NCI-H1694 (cell line): ENCODE measurements at places on chromosomes 5 and 9.

DNA sequence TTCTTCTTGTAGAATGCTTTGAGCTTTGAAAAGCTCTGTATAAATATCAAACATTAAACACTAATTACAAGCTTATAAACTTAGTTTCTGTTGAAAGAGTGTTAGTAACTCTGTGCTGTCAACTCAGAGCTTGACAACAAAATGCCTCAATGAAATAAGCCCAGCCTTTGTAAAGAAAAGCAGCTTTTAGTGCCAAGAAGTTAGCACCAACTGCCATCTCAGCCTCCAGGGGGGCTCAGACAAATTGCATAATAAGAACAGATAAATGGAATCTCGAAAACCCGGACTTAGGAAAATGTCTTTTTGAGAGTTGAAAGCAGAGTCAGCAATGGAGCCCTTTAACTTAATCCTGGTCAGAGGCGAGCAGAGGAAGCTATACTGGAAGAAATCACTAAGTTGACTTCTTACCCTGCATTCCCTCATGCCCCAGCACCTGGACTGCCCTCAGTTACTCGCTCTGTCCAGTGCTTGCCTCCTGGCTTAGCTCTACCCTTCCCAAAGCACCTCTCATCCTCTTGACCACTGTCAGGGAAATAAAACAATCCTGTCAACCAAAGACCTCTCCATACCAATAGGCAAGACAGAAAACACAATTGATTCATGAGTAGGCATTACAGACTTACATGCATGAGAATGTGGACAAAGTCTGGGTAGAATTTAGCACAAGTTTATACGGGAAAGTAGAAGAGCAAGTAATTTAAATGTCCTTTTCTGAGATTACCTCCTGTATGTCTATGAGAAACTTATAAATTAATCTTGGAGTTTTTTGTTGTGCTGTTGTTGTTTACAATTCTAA lies 352.7 kb downstream of the ZNF608 start:
- no peak for DNase-seq

- DNase-seq: no peak
Observed at GRCh38 chr9:128643519-128644300, 12.9 kb downstream of the DYNC2I2 start.

DNA sequence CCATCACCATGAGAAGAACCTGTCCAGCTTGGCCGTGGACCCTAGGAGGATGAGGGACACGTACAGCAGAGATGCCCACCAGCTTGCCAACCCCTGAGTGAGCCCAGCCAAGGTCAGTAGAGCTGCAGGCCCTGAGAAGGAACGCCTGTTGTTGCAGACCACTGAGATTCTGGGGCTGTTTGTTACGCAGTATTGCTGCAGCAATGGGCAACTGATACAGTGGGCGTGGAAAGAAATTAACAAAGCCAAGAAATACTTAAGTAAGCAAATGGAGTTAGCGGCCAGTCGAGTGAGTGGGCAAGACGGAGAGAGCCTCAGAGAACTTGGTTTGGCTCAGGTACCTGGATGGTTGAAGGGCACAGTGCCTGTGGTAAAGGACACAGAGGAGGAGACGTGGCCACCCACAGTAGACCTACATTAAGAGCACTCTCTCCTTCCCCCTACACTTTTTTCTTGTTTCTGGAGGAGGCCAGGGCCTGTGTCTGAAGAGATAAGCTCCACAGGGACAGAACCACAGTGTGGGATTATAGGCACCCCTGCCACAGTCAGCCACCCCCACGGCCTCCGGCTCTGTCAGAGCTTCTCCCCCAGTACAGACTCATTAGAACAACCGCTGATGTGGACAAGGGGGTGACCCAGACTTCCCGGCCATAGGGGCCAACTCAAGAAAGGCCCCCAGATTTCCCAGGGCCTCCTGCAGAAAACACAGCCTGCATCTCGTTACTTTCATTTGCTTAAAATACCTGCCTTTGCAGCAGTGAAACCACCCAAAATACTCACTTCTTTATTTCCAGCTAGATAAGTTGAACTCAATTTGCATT lies 40.1 kb upstream of the GRHPR start:
- no peak for DNase-seq

- no peak for DNase-seq
Observed at GRCh38 chr9:98983295-98984268, 39.9 kb downstream of the COL15A1 start.

DNA sequence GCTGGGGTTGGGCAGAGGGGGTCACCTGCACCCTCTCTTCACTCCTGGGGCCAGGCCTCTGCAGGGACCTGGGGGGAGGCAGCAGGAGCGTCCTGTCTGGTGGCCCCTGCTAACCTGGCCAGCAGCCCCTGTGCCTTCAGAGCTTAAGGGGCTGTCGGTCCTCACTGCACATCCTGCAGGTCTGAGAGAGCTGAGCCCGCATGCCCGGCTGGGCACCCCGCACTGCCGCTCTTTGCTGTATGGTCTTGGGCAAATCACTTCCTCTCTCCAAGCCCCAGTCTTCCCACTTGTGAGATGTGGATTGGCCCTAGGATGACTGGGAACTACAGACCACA lies 7.9 kb downstream of the FLT4 start:
- no peak for DNase-seq
